ENCODE measurements at places on chromosomes 5 and 9.

GRCh38 chr5:10109299-10109698 is 140.4 kb downstream of the ATPSCKMT start:
- DNase-seq: no peak

DNA sequence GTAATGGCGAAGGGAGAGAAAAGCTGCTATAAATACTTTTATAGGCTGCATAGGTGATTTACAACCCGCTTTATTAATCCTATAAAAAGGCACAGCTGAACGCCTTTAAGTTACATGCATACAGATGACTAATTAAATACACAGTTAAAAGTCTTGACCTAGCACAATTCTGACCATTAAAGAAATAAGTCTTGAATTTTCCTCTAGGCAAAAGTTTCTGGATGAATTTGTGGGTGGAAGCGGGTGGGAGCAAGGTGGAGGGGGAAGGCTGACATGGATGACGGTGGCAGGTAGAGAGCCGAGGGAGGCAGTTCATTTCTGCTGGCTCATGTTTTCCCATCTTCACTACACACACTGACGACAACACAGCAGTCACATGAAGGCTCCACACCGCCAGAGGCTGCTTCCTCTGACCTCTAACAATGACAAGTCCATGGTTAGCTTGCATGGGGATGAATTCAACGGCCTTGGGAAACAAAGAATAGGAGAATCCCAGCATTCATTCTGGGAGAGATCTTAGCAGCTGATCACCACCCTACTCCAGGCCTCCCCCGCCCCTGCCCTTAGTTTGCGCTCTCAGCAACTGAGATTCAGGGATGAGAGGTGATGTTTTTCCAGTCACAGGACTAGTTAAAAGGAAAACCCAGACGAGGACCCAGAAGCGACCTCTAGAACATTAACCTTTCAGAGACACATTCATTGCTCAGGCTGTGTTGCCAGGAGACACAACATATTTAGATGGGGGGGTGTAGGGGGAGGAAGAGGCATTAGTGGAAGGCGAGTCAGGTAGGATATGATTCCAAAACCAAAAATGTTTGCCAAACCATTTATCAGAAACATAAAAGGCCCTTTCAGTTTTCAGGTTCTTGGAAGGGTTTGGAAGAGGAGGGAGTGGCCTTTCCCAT is 329.3 kb downstream of the PIK3R1 start:
- no peak for DNase-seq

DNA sequence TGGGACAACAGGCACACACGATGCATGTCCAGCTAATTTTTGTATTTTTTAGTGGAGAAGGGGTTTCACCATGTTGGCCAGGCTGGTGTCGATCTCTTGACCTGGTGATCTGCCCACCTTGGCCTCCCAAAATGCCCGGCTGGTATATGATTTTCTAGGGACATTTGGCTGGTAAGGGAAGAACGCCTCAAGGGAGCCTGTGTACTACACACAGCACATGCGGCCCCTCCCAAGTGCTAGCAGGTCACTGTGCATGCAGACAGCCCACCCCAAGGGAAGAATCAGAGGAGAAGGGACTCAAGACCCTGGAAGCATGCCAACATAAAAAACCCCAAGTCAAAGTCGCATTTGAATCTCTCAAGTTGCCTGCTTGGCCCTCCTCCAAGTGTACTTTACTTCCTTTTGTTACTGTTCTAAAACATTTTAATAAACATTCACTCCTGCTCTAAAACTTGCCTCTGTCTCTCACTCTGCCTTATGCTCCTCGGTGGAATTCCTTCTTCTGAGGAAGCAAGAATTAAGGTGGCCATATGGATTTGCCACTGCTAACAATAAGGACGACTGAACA is 24.3 kb upstream of the OTULINL start:
- no peak for DNase-seq

- DNase-seq: no peak
Observed at GRCh38 chr9:36306471-36307306, 48.4 kb upstream of the GNE start.

GRCh38 chr5:116462500-116462899 is 112.1 kb downstream of the SEMA6A start:
- DNase-seq: no peak

DNA sequence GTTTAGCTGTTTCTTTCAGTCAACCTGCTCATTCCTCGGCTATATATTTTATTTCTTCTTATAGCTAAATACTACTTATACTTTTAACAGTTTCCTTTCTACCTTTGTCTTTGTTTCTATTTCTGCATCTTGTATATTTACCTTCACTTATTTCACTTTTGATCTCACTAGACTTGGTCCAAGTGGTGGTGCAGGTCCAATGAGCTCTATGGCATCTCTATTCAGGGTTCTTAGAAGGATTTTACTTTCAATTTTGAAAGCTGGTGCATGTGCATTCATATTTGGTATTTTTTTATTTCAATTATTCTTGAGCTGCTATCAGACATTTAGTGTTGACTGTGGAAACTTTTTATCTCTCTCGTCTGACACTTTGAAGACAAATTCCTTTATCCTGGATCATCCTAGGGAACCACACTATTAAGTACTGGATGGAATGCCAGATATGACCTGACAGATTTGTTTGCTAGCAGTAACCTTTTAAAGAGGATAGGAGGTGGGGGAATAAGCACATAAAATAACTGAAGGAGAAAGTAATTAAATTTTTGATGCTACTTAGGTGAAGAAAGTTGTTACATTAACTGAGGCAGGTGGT is 123.1 kb upstream of the PJA2 start:
- DNase-seq: no peak

DNA sequence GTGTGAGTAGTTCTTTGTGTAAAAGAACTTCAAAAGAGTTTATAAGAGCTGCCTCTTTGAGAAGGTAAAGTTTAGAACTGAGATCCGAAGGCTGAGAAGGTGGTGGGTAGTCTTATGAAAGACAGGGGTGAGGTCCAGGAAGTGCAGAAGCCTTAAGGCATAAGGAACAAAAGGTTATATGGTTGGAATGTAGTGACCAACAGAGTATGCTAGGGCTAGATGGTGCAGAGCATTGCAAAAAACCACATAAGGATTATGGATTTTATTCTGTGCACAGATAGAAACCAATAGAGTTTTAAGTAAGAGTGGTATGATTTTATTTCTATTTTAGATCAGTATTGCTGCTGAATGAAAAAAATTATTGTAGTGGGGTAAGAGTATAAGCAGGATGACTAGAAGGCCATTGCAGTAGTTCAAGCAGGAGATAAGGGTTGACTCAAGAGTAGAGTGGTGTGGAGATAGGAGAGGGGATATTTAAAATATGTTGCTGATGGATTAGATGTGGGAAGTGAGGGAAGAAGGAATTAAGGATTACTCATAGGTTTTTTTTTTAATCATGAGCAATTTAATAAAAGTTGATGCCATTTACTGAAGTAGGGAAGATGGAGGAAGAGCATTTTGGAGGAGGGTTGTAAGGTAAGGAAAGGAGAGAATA is 3.7 kb downstream of the RECK start:
- DNase-seq: no peak

GRCh38 chr5:133824661-133825254 is 143.7 kb downstream of the C5orf15 start:
- no peak for DNase-seq
